Neural crest cell (in vitro differentiated cells): ENCODE measurements at places on chromosomes 5 and 9. TPM values are rescaled to one million over a fixed set of nuclear protein-coding genes. Genes with fewer than 3 reads are reported as not detected.

DNA sequence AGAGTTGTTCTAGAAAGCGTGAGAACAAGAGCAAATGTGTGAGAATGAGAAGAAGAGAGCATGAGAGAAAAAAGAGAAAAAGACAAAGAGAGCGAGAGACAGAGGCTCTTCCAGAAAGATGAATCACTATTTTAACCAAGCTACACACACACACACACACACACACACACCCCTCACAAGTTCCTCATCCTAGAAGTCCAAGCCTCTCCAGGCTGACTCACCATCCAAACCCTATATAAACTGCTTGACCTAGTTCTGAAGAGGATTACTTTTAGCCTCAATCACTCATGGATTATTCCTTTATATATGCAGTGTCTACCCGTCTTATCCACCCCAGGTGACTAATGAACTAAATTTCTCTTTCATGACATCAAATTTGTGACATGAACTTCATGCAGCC, 37.6 kb downstream of the C9orf57 start:
- DNase-seq = no peak

DNA sequence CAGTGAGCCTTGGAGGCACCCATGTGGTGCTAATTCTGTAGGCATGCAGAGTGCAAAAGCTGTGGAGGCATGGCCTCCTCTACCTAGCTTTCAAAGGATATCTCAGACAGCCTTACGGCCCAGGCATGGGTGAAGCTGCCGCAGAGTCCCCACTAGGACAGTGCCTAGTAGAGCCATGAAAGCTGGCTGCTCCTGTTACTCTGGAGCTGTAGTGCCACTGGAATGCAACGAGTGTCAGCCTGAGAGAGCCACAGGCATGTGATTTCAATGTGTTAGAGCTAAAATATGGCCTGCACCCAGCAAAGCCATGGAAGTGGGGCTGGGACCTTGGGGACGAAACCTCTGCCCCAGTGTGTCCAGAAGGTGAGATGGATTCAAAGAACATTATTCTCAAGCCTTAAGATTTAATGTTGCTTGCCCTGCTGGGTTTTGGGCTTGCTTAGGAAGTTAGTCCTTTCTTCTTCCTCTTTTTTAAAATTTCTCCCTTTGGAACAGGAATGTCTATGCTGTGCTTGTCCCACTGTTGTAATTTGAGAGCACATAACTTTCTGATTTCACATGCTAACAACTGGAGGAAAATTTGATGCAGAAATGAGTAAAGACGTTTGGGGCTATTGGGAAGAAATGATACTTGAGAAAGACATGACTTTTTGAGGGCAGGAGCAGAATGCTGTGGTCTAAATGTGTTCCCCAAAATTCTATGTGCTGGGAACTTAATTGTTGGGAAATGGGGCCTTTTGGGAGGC, 298.4 kb downstream of the PSAT1 start:
- no peak for DNase-seq

GRCh38 chr5:128199611-128200010, 116.0 kb downstream of the SLC12A2 start:
- DNase-seq = no peak

DNA sequence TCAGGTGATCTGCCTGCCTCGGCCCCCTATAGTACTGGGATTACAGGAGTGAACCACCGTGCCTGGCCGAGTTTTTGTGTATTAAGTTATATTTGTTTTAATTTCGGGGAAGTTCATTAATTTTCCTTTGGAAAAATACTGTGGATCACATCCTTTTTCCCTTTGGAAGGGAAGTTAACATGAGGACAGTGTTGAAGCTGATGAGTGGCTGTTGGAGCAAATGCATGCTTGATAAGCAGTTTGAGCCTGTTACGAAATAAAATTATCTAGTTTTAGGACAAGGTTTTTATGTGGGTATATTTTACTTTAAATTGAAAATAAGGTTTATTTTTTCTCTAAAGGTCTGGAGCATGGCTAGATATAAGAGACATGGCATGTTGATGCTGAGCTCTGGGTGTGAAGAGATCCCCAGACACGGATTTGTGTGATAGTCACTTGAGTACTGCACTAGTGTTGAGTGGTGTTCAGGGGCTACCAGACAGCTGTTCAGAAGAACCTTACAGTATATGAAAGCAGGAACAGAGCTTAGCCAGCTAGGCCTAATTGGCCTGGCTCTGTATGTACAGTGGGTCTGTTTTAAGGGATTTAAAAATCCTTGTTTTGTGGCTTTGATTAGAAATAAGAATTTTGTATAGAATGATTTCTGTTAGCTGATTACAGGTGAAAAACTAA, 17.4 kb downstream of the LMNB1 start:
- no peak for DNase-seq

- DNase-seq = peak; percentile 46
Observed at GRCh38 chr9:122904466-122904822, 715 bp downstream of the RC3H2 start.

DNA sequence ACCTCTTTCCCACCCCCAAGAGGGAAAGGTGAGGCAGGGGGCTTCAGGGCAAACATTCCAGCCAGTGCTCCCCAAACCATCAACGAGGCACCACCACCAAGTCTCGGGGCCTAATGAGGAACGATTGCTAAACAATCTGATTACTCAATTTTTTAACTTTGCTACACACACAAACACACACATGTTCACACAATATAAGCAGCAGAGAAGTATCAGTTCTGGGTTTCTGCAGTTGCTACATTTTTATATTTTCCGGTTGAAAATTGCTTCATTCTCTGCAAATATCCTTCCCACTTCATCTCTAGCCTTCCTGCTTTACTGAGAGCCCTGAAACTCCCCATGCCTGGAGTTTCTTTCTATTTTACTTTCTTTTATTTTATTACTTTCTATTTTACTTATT, 60.2 kb downstream of the FEM1C start:
- no peak for DNase-seq

GRCh38 chr9:134272302-134273023, 53.8 kb upstream of the RXRA start:
- no peak for DNase-seq

- no peak for DNase-seq
Observed at GRCh38 chr9:4242239-4242638, 57.6 kb downstream of the GLIS3 start.

GRCh38 chr5:102815540-102816332, 60.6 kb downstream of the PAM start:
- DNase-seq = no peak

GRCh38 chr5:32490972-32491557, 46.5 kb upstream of the ZFR start:
- DNase-seq = no peak

GRCh38 chr9:133139246-133140173, 18.5 kb upstream of the RALGDS start:
- DNase-seq = no peak

- DNase-seq = no peak
Observed at GRCh38 chr5:139022528-139022927, 147.4 kb upstream of the LRRTM2 start.

GRCh38 chr5:90095292-90096060, 314.1 kb downstream of the CETN3 start:
- no peak for DNase-seq

DNA sequence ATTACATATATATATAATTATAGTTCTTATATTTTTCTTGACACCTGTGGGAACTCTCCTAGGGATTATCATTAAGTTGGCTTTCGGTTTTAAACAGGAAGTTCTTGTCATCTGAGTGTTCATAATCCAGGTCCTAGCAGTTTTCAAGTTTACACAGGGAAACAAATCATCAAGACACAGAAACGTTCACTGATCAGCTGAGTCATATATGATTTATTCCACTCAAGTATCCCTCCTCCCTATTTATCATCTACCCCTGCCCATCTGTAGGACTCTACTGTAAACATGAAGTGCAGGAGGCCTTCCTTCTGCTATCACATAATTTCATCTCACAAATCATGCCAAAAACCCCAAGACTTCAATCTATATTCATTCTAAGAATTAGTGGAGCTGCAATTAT, 6.3 kb downstream of the SLC25A51 start:
- DNase-seq = no peak

- DNase-seq = no peak
Observed at GRCh38 chr5:6321078-6321477, 57.3 kb downstream of the MED10 start.

DNA sequence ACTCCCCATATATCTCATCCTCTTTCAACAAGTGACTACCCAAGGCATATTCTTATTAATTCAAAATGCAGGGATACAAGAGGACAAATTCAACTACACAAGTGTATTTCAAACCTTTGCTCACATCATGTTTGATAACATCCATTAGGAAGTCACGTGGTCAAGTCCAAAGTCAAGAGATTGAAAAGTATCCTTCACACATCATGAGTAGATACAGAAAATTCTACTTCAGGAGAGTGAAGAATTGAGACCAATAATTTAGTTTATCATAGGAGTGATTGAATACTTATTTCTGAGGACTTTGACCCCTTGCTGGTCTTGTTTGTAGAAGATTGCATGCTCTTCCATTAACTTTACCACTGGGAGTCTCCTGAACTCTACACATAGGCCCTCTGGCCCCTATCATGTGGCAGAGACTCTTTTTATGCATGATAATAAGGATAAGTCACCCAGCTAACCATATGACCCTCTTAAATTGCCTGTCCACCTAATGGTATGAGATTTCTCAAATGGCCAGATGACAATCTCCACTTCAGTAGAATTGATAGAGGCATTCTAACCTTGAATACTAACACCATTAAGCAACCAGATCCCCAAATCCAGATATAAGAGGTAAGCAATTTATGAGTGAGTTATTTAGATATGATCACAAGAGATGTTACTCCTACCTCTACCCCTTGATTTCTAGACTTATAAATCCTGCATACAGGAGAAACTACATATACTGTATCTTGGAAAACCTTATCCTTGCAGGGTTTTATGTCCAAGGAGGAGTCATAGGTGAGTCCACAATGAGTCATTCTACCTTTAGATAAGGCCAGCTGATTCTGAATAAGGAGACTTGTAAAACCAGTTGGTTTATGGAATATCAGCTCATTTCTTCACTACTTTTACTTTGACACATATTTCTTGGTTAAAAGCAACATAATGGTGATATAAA, 26.6 kb upstream of the SLC46A2 start:
- DNase-seq = no peak

GRCh38 chr9:136159851-136160250, 41.2 kb upstream of the TMEM250 start:
- DNase-seq = no peak

DNA sequence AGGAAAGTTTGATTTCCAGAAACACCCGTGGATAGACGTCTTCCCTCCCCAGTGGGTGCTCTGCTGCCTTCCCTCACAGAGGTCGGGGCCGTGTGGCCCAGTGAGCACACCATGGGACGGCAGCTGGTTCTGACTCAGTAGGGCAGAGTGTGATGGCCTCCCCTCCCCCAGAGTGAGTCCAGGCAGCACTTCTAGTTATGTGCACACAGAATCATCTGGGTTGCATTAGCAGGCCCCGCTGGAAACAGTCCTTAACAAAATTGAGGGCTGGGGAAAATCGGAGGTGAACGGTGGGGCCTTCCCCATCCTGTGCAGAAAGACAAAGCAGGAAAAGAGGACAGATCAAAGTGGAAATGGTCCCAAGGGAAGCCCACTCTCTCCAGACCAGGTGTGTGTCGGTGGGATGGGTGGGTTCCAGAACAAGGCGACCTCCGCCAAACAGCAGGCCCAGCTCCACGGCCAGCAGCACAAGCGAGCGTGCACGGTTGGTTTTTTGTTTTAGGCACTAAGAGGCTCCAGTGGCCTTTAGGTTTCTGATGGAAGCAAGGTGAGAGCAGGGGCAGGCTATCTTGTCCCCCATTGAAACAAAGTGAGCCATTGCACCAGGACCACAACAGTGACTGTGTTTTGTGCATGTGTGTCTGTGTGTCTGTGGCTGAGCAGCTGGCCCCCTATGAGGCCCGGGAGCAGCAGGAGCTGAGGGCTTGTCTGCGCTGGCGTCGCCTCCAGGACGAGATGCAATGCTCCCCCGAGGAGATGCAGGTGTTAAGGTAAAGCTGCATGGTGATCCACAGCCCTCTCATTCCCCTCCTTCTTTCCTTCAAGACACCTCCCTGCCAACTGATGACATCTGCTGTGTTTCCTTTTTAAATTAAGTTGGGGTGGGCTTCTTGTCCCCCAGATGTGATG, 201.5 kb downstream of the AOPEP start:
- DNase-seq = no peak

The PKD2L2 gene
- total RNA-seq = not detected in 2 replicates

The EQTN gene
- 0.39 and 0.40 TPM in 2 replicates for total RNA-seq

The SPATA31A3 gene
- 0.09 TPM in 1 of 2 replicates, not detected in the other for total RNA-seq

The ANKDD1B gene
- total RNA-seq = 0.20 and 0.28 TPM in 2 replicates

The FREM1 gene
- total RNA-seq = 57.5 and 57.7 TPM in 2 replicates

The SCGB3A1 gene
- total RNA-seq = not detected in 2 replicates

The ANKRD18B gene
- total RNA-seq = 24.5 and 25.0 TPM in 2 replicates

The SEMA4D gene
- 32.3 and 33.5 TPM in 2 replicates for total RNA-seq
